ENCODE measurements at places on chromosomes 4 and X. TPM values are rescaled to one million over a fixed set of nuclear protein-coding genes. Genes with fewer than 3 reads are reported as not detected.

- DNase-seq = no peak
Measured at GRCh38 chrX:102739657-102740056, 19.1 kb downstream of the GPRASP3 start.

GRCh38 chr4:66876946-66877345 lies 668.4 kb downstream of the CENPC start:
- DNase-seq = no peak

NIPAL1 gene
- total RNA-seq = 0.91 TPM

DNA sequence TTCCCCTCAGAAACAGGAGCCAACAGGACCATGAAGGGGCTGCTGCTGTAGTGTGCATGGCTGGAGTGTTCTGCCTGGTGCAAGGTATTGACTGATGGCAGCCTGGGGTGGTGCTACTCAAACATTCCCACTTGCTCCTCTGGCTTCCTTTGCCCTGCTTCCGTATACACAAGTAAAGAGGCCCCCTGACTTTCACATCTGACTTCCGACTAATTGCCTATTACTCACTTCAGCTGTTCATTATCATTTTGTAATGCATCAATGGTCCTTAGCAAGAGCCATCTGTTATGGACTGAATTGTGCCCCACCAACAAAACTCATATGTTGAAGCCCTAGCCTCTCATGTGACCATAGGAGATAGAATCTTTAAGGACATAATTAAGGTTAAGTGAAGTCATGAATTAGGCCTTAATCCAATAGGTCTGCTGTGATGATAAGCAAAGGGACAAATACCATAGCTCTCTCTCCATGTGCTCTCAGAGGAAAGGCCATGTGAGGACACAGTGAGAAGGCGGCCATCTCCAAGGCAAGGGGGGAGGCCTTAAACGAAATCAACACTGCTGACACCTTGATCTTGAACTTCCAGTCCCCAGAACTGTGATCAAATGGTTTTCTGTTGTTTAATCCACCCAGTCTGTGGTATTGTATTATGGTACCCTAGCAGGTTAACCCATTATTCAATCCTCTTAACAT lies 122.5 kb upstream of the CLNK start:
- no peak for DNase-seq

DNA sequence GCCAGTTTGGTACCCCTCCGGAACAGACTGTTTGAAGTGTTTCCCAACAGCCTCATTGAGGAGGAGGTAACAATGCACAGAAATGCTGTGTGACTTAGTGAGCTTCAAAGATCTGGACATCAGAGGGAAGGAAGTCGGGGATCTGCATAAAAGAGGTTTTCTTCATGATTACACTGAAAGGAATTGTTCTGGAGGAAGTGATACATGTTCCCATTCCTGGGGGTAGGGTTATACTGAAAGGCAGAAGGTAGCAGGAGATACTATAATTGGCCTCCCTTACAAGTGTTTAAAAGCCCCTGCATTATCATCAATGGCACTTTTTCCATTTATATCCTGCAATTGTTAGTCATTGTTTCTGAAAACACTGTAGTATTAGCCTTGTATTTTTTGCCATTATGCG lies 94.0 kb upstream of the DKK2 start:
- DNase-seq = no peak

GRCh38 chr4:174357321-174357720 lies 73.6 kb downstream of the CEP44 start:
- no peak for DNase-seq

EMCN gene
- total RNA-seq = not detected

DNA sequence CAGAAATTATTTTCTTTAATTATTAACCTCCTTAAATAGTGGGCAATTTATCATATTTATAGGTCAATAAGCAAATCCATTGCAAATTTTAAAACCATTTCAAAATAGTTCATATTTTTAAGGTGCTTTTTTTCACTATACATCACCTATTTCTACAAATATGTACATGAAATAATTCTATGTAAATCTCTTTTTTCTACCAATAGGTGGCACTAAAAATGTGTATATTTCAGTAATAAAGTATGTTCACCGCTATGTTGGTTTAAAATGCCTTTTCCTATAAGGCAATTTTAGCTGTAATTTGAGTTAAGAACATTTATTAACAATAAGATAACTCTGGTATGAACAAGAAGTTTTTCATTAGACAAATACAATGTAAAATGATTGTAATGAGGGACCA lies 672.2 kb downstream of the KCTD8 start:
- no peak for DNase-seq

FAM47A gene
- total RNA-seq = not detected

CACNA1F gene
- 0.67 TPM for total RNA-seq

ADGRA3 gene
- total RNA-seq = 0.16 TPM

GRCh38 chr4:98994474-98995182 lies 893 bp upstream of the METAP1 start:
- DNase-seq = no peak

DNA sequence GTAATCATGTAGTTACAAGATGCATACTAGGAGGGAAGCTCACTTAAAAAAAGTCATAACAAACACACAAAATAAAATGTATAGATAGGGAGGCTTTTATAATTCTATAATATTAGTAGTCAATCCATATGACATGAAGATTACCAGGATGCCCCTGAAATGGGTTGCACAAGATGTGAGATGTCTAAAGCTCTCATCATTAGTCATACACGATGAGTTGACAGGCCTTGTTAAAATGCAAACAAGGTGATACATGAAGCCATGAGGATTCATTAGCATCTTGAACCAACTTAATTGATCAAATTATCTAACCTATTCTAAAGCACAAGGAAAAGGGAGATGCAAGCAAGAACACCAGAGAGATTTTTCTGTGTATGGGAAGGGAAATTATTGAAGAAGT lies 470.2 kb downstream of the IQCM start:
- no peak for DNase-seq

DNA sequence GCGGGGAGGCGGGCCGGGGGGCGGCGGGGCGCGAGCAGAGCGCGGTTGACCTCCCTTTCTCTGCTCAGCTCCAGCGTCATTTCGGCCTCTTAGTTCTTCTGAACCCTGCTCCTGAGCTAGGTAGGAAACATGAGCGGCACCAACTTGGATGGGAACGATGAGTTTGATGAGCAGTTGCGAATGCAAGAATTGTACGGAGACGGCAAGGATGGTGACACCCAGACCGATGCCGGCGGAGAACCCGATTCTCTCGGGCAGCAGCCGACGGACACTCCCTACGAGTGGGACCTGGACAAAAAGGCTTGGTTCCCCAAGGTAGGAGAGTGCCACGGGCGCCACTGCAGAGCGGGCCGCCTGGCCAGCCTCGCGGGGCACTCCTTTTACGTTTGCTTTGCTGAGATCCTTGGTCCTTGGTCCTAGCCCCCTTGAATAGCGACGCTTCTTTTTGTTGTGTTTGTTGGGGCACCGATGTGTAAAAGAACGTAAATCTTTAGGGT lies at the start of gene HTATSF1:
HTATSF1 (plus strand) TSS at position 37 of the 497 bp plus-strand sequence; CDS start at position 130, 93 bp downstream.
- DNase-seq = no peak

MAP9 gene
- total RNA-seq = 19.5 TPM

GRCh38 chr4:130814896-130815295 lies 1718.9 kb downstream of the C4orf33 start:
- DNase-seq = no peak

GRCh38 chrX:40571600-40571999 lies 9.2 kb upstream of the ATP6AP2 start:
- no peak for DNase-seq

PAGE4 gene
- not detected for total RNA-seq

SFRP2 gene
- not detected for total RNA-seq

FGFRL1 gene
- total RNA-seq = 30.1 TPM

DNA sequence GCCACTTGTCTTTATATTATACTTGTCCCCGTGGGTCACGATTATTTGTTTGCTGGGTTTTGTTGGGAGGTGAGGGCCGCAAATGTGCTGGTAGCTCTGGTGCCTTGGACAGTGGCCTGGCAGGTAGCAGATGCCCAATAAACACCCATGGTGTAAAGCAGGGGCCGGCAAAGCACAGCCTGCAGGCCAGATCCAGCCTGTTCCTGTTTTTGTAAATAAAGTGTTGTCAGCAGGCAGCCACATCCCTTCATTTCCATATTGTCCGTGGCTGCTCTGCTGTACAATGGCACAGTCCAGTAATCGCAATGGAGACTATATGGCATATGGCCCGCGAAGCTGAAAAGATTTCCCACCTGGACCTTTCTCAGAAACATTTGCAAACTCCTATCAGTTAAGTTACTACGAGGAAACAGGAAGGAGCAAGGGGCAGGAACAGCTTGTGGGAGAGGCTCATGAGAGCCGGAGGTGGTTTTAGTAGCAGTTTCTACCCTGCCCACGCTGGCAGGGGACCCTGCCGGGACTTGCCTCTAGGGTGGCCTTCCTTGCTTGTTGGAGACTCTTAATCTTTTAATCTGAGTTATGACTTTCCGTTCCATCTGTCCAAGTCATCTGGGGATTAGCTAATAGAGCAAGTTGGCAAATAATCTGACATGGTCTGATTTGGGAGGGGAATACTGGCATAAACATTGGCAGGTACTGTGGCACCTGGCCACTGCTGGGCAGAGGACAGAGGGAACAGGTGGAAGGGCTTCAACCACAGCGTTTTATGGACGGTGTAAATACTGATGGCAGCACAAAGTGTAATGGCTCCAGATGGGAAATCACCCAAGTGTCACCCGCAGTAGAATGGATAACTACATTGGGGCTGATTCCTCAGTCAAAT lies 19.6 kb downstream of the CLCN4 start:
- DNase-seq = no peak

DNA sequence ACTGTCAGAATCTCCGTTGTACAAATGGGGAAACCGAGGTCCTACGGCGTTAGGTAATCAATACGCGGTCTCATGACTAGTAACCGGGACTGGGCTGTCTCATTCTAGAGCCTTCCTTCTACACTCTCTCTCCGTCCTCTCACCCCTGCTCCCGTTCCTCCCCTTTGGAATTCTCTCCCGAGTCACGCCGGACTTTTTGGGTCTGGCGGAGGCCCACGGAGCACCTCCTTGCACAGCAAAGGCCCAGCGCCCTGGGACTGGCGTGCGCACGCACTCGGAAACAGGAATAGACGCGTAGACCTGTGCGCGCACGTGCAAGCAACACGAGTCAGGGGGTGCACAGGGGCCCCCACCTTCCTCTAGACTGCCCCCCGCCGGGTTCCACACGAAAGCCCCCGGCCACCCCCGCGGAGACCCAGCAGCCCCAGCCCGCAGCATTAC lies 361 bp downstream of the QDPR start:
- no peak for DNase-seq

ARHGAP24 gene
- total RNA-seq = not detected

- no peak for DNase-seq
Measured at GRCh38 chr4:184856277-184856609, 30.5 kb upstream of the ACSL1 start.

MGAT4D gene
- total RNA-seq = not detected

DNA sequence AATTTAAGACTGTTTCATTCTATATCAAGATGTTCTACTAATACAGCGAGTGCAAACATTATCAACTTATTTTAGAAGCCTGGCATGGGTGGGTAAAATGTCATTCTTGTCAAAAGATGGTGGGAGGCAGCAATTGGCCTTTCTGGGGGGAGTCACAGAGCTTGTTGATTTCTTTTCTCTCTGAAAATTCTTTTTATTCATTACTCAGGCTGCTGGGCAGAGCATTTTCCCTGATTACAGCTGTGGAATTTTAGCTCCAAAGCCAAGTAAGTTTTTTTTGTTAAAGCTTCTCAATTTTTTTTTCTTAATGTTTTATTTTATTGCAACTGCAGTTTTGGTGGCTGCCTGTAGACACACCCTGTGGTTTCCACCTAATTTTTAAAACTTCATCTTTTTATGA lies 50.4 kb downstream of the GPC4 start:
- no peak for DNase-seq

All from T-helper 17 cell (primary cell).